Hepatic stellate cell (primary cell): ENCODE measurements at places on chromosomes 4 and X.

- peak; percentile 45 for DNase-seq
These were observed 66.5 kb downstream of the EFNB1 start for GRCh38 chrX:68895341-68895755.

DNA sequence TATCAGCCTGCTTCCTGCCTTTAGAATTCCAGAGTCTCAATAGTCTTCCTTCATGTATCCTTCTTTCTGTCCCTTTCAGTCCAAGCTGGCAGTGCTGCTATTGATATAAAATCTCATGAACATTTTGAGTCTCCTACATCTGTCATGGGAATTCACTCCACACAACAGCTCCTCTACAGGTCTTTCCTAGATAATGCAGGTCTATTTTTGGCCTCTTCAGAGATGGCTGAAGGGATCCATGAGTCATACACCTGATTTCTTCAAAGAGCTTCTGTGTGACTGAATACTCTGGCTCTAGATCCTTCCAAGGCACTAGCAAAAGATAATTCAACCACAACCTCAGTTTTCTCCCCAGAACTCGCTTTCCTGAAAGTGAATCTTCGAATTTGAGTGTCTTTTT is 115.4 kb downstream of the STPG2 start:
- DNase-seq: no peak

DNA sequence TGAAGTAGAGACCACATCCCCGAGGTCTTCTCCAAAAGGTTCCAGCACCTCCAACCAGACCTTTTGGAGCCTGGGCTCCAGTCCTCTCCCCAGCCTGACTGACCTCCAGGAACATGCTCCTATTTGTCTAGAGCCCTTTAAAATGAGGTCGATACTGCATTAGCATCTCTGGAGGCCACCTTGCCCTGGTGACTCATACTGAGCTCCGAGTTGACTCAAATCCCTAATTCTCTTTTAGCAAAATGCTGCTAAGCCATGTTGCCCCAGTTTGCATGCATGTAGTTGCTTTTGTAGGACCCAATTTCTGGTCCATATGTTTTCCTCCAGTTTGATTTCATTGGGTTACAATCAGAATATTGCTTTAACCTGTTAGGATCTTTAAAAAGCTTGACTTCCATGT is 43.5 kb upstream of the CITED1 start:
- DNase-seq: no peak

- DNase-seq: no peak
These were observed 14.3 kb downstream of the ABLIM2 start for GRCh38 chr4:8144359-8144758.

DNA sequence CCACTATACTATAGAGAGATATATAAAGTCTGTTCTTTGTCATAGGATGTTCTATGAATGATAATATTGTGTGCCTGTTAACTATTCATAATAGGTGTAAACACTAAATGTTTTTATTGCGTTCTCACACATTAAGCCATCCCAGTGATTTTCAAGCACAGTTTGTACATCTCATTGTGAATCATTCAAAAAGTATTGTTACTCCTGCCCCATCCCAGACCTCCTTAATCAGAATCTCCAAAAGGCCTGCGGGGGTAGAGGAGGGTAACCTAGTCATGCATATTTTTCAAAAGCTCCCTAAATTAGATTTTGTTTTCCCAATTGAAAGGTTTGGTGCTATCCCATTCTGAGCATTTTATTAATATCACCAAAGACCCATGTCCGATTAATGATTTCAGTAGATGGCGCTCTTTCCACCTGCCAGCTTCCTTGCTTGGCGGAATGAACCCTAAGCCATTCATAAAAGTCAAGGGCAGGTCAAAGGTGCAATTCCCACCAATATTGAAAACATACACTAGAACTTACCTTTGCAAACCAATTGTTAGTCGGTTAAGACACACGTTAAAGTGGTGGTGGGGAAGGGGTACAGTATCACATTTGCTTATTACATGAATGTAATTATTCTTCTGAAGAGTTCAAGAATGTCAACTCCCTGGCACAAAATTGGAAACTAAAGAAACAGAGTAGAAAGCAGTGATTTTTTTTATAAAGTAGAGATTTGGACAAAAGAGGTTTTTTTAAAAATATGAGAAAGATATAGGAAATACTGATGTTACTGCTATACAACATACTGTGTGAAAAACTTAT is 5.8 kb upstream of the TET2 start:
- no peak for DNase-seq

DNA sequence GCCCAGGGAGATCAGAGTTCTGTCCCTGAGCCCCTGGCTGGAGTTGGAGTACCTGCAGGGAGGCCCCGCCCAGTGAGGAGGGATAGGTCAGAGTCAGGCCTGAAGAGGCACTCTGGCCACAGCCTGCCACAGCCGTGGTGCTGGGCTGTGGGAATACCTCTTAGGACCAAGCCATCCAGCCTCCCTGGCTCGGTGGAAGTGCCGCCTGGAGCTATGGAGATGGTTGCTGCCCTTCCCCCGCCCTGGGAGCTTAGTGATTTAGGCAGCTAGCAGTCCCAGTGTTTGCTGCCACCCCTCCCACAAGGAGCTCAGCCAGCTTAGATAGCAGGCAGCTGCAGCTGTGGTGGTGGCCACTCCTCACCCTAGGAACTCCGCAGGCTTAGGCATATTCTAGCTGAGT is 446.3 kb upstream of the GNPDA2 start:
- no peak for DNase-seq

- DNase-seq: no peak
These were observed 3.4 kb upstream of the GABRE start for GRCh38 chrX:151977923-151978322.

DNA sequence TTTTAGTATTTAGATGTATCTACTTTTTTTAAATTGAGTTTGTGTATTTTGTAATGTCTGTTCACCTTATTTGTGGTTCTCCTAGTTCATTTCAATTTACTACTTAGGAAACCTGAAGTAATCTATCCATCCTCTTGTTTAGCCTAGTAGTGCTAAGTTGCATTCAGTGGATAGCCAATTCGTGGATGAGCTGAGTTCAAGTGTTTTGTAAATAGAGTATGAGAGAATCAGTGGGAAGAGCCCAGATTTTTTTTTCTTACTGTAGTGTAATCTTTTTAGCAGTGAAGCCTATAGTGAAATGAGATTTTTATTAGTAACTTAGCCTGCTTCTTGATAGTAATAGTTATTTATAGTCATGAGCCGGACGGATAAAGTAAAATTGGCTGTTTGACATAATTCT is 21.7 kb downstream of the STAG2 start:
- no peak for DNase-seq

DNA sequence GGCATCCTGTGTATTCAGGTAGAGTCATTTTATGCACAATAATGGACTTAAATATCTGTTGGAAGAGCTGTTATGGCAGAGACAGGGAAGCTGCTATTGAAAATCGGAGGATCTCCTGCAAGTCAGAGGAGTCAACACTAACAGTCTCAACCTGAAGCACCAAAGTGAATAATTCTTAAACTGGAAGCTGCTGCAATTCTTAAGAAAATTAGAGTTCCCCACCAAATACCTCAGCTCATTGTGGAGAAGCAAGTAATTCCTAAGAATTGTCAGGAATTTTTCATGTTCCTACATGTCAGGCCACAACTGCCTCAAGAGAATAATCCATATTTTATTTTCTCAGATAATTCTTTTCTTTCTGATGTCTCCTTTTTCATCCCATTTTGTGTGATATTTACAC is 892.6 kb upstream of the LCORL start:
- no peak for DNase-seq

DNA sequence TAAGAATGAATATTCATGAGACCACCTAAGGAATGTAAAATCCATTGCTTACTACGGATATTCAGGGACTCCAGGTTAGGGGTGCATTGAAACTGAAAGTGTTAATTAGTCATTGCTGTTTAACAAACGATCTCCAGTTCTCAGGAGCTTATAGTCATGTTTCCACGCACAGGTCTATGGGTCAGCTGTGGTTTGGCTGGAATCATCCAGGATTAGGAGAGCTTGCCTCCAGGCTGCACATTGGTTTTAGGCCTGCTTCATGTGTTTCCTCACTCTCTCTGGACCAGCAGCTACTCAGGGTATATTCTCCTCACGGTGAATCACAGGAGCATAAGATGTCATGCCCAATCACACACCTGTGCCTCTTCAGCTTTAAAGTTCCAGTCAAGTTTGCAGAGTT is 98.9 kb downstream of the ATXN3L start:
- no peak for DNase-seq

DNA sequence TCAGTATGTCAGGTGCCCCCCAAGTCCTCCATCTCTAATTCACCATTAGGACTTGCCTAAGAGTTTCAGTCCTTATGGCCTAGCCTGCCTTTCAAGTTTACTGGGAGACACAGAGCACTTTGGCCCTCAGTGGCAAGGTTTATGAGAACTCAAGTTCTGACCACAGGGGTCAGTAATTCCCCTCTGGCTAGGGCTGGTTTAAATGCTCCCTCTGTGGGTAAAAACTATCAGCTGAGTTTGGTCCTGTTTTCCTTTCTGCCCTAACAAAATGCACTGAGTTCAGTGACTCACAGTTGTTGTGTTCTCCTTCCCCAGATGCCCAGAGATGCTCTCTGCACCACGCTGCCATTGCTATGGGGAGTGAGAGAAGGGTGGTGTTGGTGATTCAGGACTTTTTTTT is 163.2 kb downstream of the RELL1 start:
- no peak for DNase-seq

DNA sequence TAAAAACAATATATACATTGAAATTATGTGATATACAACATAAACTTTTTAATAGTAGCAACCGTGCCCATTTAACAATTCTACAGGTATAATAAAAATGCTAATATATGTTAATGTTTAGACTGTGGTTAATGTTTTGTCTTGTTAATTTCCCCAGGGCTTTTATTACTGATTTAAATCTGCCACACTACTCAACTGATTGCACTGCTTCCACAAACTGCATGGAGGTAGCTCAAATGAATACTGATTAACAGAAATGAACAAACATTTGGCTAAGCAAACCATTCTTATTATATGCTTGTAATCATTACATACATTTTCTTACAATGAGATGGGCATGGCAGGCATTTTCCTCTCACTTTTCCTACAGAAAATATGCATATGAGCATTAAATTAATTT is 275.9 kb downstream of the GPC3 start:
- DNase-seq: no peak

- no peak for DNase-seq
These were observed 212.3 kb upstream of the BCOR start for GRCh38 chrX:40310016-40310415.

GRCh38 chr4:186871856-186872255 is 148.2 kb upstream of the FAT1 start:
- no peak for DNase-seq

DNA sequence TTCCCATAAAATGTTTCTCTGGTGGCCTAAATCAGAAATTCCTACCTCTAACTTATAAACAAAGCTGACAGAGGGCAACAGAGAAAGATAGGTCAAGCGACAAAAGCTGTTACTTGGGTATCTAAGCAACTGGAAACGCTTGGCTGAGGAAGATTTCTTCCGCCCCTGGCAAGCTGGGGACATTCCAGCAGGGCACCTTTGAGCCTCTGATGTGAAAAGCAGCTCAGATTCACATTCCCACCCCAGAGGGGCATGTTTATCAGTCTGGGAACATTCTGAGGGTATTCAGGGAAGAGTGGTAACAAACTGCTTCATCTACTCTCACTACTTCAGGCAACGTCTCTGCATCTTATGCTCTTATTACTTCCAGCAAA is 3.5 kb upstream of the CDS1 start:
- no peak for DNase-seq
